ENCODE measurements at places on chromosomes 2 and 18.

DNA sequence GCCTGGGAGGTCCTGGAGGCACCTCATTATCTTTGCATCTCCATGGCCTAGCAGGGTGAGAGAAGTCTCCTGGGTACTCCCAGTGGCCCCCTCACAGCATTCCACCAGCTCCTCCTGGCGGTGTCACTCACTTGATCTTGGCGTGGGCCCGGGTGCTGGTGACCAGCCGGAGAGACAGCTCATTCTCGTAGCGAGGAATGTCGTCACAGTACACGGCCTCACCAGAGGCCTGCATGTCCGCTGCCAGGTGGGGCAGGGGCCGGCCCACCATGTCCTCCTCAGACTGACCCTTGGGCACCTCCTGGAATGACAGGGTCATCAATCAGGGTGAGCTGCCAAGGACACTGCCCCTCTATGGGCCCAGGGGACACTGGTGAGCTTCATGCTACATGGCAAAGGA, 42.4 kb downstream of the XDH start:
- DNase-seq = no peak

GRCh38 chr18:36627637-36628036, 201.2 kb downstream of the TPGS2 start:
- DNase-seq = no peak

- DNase-seq = no peak
These were observed 50.6 kb downstream of the CD8B2 start for GRCh38 chr2:106537791-106538191.

DNA sequence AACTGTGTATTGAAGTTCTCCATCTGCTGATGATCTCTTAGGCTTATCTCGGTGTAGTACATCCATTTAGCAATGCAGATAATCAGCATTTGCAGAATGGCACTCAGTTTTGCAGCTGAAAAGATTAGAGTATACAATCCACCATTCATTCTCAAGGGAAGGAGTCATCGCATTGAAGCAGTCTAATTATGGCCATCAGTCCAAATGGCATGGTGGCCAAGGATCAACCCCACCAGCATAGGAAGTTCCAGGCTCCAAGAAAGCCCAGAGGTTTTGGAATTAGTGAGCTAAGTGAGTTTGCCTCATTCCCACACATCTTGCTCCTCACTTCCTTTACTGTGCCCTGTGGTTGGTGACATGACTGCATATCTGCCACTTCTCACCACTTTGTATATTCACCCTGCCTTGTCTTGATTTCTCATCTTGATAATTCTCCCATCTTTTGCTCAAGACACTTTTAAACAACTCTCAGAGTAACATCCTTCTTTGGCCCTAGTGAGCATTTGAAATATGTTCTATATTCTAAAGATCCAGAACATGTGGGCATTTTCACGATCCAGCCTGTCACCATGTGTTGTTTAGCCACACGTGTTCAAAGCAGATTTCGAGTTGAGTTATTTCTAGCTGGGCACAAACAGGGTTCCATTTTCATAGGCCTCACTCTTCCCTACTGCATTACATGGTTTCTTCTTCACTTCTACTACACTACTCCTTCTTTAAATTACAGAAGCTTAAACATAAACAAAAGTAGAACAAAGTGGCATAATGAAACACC, 1119.8 kb downstream of the TSN start:
- DNase-seq = no peak

DNA sequence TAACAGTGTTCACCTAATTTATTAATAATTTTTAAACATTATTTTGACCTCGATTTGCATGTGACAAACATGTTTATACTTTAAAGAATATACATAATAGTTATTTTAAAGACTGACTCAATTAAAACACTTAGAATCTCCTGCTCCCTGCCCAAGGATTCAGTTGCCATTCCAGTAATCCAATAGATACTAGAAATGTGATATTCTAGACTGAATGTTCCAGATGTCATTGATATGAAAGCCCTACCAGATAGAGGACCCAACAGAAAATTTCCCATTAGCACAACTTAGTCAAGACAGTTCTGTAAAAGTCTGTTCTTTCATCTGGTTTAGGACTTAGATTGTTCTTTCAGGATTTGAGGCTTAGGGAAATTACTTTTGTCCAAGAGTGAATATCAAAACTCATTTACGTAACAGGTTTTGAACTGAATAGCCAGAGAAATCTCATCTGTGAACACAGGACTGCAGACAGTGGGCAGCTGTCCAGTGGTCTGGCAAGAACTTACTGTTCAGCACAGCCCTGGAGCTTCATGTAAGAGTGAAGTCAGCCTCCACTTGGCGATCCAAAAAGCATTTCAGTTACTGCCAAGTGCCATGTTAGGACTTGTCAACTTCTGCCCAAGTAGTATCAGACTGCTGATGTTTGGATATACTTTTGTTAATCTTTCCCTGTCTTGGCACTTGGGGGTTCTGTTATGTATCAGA, 77.5 kb downstream of the OSBPL6 start:
- peak; percentile 81 for DNase-seq

GRCh38 chr2:12440731-12441130, 276.0 kb upstream of the TRIB2 start:
- DNase-seq = no peak

DNA sequence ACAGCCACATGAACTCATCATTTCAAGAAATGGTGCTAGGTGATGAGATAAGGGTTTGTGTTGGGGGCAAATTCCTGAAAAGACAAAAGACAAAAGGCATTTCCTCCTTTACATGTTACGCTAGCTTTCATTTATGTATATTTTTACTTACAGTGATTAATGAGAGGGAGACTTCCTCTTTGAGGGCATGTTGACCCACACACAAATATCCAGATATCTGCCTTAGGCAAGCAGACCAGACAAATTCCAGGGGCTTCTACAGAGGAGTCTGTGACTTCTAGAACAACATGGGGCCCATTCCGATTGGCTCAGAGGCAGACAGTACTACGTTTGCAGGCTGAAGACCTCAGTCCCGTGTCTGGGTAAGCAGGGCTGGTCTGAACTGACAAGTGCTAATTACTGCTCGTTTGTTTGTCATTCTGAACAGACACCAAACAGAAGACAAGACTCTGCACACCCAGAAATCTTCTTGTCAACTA, 74.8 kb upstream of the ST6GAL2 start:
- no peak for DNase-seq

- no peak for DNase-seq
These were observed 807 bp downstream of the PELI1 start for GRCh38 chr2:64143169-64144056.

DNA sequence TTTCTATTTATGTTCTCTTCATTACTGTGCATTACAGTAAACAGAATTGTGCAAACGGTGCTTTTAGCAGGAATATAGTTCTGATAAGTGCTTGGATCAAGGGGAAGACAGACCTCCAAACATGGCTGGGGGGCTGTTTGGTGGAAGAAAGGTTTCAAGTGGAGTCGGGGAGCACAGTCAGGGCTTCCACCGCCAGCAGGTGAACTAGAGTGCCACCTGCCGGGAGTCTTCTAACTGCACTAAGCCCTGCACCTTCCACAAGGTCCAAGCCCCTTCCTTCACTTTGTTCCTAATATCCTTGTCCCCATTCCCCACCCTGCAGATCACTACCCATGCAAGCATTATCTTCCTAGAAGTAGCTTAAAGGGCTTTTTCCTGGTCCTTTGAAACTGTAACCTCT, 11.1 kb downstream of the ONECUT2 start:
- no peak for DNase-seq

GRCh38 chr2:120517751-120518469, 172.0 kb downstream of the INHBB start:
- no peak for DNase-seq

Measured in sciatic nerve (tissue), 2 donors.